ENCODE measurements at places on chromosomes 3 and 15. TPM values are rescaled to one million over a fixed set of nuclear protein-coding genes. Genes with fewer than 3 reads are reported as not detected.

- no peak for DNase-seq
Measured at GRCh38 chr3:192842711-192843110, 74.9 kb downstream of the MB21D2 start.

DNA sequence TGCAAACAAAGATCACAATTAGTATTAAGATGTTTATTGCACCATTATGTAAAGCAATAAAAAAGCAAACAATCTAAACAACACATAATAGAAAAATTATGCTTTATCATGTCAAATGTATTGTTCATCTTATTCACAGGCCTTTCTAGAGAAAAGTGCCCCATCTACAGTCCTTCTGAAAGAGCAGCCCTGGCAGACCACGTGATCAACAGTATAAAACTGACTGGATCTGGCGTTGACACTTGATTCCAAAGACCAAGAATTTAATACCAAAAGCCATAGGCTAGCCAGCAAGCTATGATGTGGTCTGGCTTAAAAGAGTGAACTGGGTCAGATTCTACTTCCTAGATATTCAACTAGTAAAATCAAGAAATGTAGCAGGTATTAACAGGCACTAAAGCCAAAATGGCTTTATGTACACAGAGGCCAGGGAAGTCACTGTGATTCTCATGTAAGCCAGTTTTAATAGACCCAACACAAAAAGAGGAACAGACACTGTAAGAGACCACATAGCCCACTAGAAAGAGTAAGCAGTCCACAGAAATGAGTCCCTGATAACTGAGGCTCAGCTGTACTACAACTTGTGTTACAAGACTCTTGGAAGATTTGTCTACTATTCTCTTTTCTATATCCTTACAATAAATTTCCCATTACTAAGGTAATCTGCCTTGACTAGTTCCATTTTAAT is 32.5 kb downstream of the DMXL2 start:
- DNase-seq, result peak; percentile 50

GRCh38 chr3:123315271-123315595 is 113.5 kb downstream of the SEC22A start:
- DNase-seq, result no peak

DNA sequence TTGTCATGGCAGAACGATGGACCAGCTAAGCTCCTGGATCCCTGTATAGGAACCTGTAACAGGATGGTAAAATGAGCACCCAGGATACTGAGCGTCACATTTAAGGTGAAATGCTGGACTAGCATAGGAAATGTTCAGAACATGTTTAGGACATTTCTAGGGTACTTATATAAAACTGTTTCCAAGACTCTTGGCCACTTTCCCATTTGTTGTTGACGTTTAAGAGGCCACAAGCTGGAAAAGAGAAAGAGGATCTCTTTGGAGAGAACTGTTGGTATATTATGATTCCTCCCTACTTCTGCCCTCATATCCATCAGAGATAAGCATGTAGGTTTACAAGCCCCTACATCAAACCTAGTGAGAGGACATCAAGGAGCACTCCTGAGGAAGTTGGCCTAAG is 57.5 kb downstream of the SCN11A start:
- no peak for DNase-seq

DNA sequence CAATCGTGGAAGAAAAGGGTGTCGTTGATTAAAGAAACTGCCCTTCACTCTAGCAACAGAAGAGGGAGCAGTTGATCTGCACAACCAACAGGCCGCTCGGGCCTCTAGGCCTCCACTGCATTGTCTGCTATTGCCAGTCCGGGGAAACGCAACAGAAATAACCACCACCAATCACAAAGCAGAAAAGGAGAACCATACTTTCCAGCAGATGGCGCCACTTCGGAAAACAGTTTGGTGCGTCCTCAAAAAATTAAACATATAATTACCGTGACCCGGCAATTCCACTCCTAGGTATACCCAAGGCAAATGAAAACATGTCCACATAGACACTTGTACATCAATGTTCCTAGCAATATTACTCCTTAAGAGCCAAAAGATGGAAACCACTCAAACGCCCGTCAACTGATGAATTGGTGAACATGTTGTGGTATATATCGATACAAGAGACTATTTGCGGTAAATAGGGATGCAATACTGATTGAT is 154.1 kb downstream of the TJP1 start:
- peak; percentile 80 for DNase-seq

DNA sequence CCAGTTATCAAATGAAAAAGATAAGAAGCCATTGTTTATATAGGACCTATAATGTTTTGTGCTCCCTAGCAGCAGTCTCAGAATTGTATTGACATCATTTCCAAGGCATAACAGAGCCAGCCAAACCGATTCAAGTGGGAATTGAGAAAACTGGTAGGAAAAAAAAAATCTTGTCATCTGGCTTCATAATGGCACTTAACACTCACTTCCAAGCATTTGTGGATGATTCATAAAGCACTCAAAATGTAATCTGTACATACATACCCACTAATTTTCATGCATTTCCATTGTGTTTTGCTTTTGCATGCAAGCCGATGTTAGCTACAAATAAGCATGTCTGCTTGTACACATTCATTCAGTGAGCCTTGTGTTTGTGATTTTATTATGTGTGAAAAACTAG is 18.6 kb upstream of the TRPC1 start:
- no peak for DNase-seq

- no peak for DNase-seq
Measured at GRCh38 chr15:29962407-29962806, 120.3 kb upstream of the GOLGA8J start.

DNA sequence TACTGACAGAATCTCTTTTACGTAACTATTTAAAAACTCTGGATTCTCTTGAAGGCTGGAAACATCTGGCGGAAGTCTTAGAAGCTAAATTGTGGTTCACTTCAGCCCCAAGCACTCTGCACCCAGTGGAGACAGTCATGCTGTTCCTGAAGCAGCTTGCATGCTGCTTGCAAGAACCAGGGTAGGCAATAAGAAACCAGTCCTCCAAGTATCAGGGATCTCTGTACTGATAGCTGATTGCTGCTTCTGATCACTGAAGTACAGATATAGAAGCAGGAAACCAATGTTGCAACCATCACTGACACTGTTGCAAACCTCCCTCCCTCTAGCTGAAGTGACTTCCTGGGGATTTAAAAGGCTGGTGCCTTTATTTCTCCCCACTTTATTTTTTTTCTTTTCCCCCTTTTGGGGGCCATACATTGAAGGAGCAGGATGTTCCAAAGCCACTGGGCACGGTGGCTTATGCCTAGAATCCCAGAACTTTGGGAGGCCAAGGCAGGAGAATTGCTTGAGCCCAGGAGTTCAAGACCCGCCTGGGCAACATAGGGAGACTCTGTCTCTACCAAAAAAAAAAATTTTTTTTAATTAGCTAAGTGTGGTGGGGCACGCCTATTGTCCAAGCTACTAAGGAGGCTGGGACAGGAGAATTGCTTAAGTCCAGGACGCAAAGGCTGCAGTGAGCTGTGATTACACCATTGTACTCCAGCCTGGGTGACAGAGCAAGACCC is 15.3 kb downstream of the SPCS1 start:
- DNase-seq, result no peak

GRCh38 chr3:113594066-113594465 is 61.7 kb downstream of the SIDT1 start:
- DNase-seq, result no peak

DNA sequence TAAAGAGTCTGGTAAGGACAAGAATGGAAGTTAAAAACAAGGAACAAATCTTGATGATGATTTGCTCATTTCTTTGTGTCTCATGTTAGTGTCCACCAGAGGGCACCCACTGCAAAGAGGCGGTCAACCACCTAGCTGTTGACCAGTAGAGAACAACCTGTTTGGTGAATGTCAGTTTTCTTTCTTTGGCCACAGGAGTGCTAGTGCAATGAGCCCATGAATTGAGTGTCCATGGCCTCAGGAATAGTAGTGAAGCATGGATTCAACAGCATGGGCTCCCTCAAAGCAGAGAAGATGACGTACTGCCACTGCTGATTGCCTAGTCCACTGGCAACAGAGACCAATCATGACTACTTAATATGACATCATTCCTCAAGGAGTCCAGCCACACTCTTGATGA is 10.7 kb upstream of the CNTN6 start:
- peak; percentile 64 for DNase-seq

DNA sequence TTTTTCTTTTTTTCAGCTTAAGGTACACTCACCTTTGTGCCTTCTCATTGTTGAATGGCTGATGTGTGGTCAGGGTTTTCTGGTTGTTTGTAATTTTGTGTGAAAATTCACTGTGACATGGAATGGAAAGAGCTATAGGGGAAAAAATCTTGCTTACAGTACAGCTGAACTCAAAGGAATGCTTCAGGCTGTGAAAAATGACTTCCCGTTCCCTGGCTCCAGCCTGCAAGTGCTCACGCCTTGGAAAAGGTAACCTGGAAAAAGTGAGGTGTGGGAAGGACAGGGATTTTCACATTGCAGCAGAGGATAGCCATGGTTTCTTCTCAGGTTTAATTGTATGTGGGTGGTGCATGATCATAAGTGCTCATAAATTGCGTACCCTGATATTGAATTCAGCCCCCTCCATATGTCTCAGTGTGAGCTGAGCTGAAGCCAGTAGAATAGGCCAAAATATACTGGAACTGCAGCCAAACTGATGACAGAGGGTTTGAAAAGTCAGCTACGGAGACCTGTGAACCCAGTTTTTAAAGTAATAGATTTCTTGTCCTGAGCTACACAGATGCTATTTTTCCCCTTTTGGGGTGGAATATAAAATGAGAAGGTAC is 228.7 kb upstream of the RASGRP1 start:
- DNase-seq, result no peak

GRCh38 chr15:25668901-25669300 is 194.2 kb downstream of the ATP10A start:
- no peak for DNase-seq

- DNase-seq, result no peak
Measured at GRCh38 chr15:83270176-83270575, 14.3 kb downstream of the BNC1 start.

GRCh38 chr3:116702334-116702733 is 7.2 kb upstream of the TUSC7 start:
- DNase-seq, result no peak

- no peak for DNase-seq
Measured at GRCh38 chr3:54021071-54021470, 101.3 kb upstream of the CACNA2D3 start.

- peak; percentile 99 for DNase-seq
Measured at GRCh38 chr15:40769274-40770146, at the start of gene C15orf62. C15orf62 (plus strand) TSS chr15:40769980; CDS start chr15:40770496, 516 bp downstream.

DNA sequence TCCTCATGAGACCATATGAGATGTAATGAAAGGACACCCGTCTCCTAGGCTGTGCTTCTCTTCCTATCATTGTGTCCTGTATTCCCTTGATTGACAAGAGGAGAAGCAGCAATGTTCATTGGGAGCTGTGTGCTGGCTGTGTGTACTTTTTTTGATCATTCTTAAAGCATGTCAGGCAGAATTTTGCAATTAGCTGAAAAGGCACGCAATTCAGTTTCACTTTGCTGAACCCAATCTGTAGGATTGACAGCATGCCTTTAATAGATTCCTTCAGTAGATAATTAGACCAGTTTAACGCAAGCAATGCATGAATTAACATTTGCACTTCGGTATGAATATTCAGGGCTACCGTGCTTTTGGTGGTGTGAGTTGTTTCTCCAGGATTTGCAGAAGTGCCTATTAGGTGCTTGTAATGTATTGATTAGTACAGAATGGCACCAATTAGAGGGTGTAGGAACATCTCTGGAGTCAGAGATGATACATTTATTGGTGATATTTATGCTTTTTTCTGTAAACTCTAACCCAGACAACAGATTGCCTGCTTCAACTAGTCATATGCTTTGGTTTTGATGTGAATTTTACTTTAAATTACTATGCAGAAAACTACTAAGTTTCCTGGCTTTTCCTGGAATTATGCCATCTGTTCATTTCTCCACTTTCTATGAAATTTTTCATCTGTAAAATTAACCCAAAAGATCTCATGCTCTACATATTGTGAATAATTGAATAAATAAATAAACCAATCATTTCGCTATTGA is 114.3 kb downstream of the NSUN3 start:
- DNase-seq, result no peak

- DNase-seq, result peak; percentile 79
Measured at GRCh38 chr3:14509796-14510100, 30.4 kb downstream of the GRIP2 start.

DNA sequence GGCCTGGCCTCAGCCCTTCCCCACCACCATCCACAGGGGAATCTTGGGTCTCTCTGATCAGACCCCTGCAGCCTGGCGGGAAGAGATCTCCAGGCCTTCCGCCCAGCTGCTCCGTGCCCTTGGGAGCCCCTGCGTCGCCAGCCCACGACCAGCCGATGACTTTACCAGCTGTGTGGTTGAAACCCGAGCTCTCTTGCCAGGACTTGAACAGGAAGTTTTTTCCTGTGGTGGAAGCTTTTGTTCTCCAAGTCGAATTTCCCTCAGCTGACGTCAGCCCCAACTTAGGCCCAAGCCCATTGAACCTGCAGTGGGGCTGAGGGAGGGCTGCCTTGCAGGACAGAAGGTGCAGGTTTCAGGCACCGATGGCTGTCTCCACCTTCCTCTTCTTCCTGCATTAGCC is 51.7 kb upstream of the SMAD3 start:
- no peak for DNase-seq

- DNase-seq, result no peak
Measured at GRCh38 chr15:36053746-36054145, 507.8 kb upstream of the DPH6 start.

DNA sequence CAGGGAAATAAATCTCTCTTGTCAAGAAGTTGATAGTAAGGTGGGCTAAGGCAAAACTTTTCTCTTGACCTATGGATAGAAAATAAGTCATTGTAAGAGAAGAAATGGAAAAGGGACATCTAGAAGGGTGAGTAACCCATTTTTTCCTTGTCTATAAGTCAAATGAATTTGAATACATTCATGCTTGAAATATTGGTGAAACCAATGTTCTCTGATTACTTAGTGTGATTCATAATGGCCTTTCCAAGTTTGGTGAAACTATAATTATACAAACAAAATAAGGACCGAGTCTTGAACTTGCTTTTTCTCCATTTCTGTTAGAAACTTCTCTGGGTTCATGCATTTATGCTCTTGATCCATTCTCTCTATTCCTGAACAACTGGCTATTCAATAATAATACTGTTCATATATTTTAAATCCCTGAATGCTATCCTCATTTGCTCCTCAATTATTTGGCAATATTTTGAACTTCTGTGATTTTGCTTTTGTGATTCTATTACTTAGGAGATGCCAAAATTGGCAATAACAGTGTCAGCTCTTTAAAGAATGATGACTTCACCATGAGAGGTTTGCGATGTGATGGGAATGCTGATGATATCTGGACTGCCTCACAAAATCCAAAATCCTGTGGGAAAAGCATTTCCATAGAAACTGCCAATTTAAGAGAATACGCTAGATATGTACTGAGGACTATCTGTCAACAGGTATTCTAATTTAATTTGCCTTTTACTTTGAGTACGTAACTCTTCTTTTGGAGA is 12.3 kb downstream of the P2RY12 start:
- DNase-seq, result no peak

The CCR9 gene
- total RNA-seq, result not detected

The CLEC3B gene
- not detected for total RNA-seq

The HIGD1A gene
- total RNA-seq, result 103 TPM

The ARHGEF26 gene
- not detected for total RNA-seq

The SCAMP5 gene
- total RNA-seq, result 46.6 TPM

The SEMA6D gene
- not detected for total RNA-seq

The THBS1 gene
- not detected for total RNA-seq

The FOXB1 gene
- not detected for total RNA-seq

The SLC28A1 gene
- total RNA-seq, result not detected

The ACAA1 gene
- total RNA-seq, result 23.4 TPM

The STRC gene
- 1.2 TPM for total RNA-seq

The INKA1 gene
- total RNA-seq, result 5.7 TPM

The HEG1 gene
- 57.9 TPM for total RNA-seq
